ENCODE measurements at places on chromosomes 1 and 21.
A peak's percentile ranks its signal among the peaks of the same experiment; 100 is the strongest.

- DNase-seq: no peak
Measured at GRCh38 chr1:116544588-116545358, 26.1 kb downstream of the CD58 start.

DNA sequence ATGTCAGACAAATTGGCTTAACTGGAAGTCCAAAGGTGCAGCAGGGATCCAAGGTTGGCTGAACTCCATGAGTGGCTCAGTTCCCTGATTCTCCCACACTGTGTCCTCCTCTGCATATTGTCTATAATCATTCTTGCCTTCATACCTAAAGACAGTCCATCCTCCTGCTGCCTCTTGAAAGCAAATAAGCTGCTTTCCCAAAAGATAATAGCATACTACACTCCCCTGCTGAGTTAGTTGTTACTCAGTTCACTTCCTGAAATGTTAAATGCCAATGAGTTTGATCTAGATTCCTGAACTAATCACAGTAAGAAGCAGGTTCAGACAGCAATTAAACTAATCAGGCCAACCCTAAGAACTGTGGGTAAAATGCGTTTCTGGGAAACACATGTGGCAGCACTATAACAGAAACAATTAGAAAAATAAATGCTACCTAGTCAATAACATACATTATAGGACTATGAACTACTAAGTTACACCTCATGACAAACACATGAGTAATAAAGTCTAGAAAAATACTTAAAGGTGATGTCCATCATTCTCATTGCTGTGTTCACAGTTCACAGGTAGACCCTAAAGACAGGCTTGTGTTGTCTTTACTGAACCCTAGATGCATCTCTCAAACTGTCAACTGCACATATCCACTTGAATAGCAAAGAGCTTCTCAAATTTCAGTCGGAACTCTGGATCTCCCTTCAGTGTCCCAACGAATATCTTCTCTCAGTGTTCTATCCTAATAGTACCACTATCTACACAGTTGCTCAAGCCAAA, 50.8 kb upstream of the BOLA1 start:
- peak; percentile 44 for DNase-seq

DNA sequence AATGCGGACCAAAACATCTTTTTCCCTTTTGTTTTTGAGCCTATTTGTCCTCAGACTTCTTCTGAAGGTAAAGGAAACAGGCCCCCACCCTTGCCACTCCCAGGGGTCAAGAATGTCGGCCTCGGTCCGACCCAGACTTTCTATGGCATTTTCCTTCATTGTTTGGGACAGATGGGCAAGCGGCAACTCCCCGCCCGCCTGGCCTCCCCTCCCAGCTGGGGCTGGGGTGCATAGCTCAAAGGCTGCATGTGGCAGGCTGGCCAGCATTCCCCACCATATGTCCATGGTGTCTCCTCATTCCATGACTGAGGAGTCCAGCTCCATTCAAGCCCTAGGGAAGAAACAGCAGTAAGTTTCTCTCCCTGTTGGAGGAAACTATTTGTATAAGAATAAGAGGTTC, 29.4 kb upstream of the TSPEAR start:
- no peak for DNase-seq

- DNase-seq: no peak
Measured at GRCh38 chr21:33244779-33245105, 15.0 kb downstream of the IFNAR2 start.

GRCh38 chr1:31910933-31911332, 27.2 kb downstream of the PTP4A2 start:
- DNase-seq: no peak

GRCh38 chr1:108059945-108060344, 95.0 kb upstream of the VAV3 start:
- DNase-seq: no peak

- no peak for DNase-seq
Measured at GRCh38 chr1:78070758-78071157, 25.0 kb downstream of the GIPC2 start.

DNA sequence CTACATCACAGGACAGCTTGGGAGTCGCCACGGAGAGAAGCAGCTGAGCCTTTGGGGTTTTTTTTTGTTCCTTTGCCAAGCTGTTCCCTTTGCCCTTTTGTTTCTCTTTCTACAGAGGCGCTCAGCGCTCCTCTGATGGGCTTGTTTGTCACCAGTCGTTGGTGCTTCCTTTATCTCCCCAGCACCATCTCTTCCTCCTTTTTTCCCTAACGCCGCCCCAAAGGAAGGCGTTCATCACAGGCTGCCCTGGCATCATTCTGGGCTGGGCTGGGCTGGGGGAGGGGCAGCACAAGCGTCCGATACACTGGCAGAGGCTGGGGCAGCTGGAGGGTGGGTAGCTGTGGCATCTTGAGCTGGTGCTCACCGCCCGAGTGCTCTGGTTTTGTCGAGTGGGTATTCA, 10.5 kb downstream of the IGSF21 start:
- no peak for DNase-seq

DNA sequence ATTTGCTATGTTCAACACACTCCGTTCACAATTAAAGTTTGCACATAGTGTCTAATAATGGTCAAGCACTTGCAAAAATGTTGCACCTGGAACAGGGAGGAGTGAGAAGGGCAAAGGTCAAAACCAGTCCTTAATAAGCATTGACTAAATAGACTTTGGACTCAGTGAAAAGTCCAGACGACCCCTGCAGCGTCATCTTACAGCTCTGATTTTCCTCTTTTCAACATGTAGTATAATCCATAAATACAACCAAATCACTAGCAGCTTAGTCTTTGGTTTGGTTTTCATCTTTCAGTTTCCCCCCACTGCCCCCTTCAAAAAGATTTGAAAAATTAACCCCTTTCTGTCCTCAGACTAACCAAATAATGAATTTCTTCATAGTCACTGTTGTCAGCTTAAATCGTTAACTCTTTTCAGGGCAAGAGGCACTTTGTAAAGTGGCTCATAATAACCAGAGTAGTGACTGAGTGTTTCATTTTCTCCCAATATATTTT, 290.3 kb downstream of the PTPRC start:
- DNase-seq: no peak

DNA sequence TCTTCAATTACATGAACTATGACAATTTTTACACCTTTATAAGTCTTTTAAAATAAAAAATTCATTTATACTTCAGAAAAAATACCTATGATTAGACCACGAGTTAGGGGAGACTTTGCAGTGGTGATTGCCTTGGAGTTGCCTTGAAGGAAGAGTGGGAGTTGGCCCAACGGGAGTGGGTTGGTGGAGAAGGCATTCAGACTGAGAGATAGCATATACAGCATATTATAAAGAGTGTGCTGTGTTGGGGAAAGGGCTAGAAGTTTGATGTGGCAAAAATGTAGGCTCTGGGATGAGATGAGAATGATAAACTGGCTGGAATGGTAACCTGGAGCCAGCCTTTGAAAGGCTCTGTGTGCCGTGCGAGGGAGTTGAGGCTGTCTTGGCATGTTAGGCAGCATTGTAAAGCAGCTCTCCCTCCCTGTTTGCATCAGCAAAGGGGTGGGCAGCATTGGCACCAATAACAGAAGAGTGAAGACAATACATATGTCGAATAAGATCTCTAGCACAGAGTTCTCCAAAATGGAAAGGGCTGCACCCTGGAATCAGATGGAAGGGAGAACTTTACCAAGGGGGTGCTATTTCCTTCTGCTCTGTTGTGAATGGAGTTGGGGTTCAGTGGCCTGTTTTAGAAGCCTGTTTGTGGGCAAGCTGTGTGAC, 24.4 kb downstream of the MPZL1 start:
- DNase-seq: no peak

DNA sequence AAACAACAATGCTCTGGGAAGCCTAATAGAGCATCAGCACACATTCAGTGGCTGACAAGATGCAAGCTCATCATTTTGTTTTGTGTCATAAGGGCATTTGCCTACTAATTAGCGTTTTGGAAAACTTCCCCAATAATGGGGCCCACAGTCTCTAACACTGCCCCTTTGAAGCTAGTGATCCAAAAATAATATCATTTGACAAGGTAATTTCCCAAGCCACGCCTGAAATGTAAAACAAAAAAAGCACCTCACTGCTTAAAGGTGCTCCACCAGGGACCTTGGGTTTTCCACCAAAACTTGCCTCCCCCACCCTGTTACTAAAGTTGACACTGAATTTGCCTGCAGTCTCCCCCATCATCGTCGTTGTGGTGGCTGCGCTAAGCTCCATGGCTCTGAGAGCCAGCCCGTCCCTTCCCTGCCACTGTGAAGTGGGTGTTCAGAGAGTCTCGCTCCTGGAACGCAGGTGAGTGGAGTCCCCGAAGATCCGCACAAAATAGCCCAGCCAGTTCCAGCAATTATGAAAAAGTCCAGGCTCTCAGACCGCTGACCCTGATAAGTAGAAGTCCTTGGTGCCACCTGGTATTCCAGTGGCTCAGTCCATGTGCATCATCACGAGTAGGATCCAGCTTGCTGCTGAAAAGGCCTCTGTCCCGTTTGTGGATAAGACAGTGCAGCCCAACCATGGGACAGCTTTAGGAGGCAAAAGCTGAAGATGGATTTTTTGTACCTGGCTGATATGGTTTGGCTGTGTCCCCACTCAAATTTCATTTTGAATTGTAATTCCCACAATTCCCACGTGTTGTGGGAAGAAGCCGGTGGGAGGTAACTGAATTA, 52.2 kb downstream of the RAB3GAP2 start:
- DNase-seq: peak; percentile 7

DNA sequence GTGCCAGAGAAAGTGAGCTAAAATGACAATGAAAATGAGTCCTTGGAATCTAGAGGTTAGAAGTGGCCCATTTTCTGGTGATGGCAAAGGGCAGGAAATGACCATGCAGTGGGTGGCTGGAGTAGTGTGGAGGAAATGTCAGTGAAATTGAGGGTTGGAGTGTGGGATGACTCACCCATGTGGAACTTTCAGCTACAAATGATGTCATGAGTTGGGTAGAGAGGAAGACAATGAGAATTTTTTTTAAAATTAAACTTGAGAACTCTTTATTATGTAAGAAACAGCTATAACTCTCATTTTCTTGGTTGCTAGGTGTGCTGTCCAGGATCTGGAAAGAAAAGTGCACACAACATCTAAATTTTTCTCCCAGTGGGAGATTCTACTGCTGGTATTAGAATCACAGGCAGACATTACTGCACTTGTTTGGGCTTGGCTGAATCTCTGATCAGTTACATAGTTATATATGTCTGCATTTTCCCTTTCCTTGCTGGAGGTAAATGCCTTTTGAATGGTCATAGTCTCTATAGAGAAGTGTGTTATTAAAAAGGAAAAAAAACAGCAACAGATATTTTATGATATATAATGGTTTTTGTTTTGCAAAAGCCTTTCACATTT, 56.8 kb upstream of the GNG12 start:
- DNase-seq: no peak

GRCh38 chr21:16522548-16522947, 792.8 kb downstream of the USP25 start:
- no peak for DNase-seq

DNA sequence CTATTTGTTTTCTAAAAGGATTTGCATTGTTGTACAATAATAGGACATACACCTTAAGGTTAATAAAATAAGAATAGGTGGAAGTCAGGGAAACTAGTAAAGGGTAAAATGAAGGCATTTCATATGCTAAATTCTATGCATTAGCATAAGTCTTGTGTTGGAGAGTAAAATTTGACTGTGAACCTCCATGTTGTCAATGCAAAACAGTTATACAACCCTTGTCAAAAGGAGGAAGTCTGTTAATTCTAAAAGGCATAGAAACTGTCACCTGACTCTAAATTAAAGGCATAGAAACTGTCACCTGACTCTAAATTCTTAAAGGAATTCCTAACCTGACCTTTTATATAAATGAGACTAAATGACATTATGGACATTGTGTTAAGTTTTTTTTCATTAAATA, 291.8 kb downstream of the OLFM3 start:
- no peak for DNase-seq

GRCh38 chr1:25163986-25164385, 68.3 kb downstream of the SYF2 start:
- DNase-seq: no peak

DNA sequence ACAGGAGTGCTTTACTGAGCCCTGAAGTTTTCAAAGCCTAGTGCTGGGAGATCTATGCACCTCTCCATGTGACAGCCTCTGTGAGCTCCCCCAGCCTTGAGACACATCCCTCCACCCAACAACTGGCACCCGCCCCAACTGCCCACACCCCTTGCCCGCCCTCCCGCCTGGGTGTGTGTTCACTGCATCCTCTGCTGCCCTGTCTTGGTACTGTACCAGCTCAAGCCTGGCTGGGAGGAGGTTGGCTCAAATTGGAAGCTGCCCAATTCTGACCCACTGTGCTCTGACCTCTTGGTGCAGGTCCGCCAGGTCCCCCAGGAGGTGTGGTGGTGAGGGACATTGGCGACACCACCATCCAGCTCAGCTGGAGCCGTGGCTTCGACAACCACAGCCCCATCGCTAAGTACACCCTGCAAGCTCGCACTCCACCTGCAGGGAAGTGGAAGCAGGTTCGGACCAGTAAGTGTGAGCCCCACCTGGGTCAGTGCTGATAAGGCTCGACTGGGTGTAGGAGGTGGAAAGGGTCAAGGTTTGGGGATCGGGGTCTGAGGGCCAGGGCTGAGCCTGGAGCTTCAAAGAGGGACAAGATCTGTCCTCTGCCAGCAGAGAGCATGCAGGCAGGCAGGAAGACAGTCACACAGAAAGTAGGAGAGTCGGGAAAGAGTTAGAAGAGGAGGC, 18.0 kb downstream of the TMEM81 start:
- no peak for DNase-seq

GRCh38 chr1:2406451-2407041, 5.8 kb downstream of the PEX10 start:
- DNase-seq: no peak

DNA sequence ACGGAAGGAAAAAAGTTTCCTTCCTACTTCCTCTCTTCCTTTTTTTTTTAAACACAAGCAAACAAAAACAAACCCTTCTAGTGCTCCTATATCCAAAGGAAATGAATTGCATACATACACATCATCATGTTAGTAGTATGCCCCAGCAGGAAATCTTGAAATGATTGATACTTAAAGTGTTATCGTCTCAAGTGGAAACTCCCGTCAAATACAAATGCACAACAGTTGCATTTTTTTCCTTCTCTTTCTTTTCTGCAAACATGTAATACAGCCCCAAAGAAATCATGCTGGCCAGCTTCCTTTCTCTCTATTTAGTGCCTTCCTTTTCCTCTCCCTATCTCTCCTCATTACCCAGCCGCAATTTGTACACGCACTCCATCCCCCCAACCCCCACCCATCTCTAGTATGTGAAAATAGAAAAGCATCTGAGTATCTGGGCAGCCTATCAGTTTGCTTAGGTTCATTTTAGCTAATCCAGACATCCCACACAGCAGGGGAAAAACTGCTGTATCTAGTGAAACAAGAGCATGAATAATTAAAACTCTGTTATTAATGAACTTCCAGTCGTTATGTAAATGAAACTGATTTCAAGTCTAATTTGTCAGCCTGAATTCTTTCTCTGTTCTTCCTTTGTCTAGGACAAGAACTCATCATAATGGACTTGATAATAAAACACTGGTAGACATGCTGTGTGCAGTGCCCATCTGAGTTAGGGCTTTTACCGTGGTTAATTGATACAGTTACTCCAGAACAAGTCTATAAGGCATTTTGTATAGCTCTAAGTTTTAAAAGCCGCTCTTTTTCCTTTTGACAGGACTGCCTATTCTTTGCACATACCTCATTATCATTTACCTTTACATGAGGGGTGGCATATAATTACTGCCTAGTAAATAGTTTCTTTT, 336.5 kb upstream of the ADGRL2 start:
- DNase-seq: no peak

Data from CD4-positive, alpha-beta T cell treated with Interferon alpha-2 for 1 hour (primary cell).